ENCODE measurements at places on chromosomes 7 and 10.

DNA sequence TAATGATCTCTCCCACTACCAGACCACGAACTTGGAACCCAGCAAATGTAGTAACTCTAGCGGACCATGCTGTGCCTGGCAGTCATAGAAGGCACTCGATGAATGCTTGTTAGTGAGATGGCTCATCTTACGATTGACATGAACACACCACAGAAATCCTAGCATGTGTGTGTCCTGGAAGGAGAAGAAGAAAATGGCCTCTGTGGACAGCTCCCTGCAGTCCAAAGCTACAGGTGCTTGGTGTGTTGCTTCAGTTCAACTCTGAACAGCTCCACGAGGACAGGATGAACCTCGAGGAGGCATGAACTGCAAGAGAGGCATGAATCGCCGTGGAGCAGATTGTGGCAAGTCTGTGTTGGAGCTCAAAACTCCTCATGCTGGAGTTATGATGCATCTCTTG is 93.5 kb downstream of the KLF6 start:
- no peak overlapping the region for H3K27ac ChIP-seq
- no peak overlapping the region for H3K4me3 ChIP-seq

DNA sequence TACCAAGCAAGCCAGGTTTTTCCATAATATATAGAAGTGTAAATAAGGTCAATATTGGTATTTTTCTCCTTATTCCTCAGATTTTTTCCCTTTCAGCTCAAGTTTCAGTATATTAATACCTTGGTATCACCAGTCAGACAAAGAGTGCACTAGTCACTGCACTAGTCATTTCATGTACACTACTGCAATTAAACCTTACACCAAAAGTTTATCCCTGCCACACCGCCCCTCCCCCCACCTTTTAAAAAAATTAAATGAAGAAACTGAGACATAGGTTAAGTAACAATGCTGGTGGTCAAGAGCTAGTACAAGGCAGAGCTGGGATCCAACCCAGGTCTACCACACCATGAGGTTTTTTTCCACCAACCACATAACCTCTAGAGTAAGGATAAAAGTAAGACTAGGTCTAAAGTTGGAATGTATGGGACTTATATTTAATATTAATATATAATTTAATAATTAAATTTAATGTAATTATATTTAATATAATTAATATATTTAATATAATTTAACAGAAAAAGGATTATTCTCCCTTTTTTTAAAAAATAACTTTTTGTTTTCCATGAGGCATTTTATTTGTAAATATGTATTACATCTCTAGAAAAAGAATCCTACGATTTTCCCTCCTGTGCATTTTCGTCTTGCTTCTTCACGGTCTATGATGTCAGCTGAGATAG is 68.5 kb downstream of the NT5C2 start:
- H3K27ac ChIP-seq = no peak overlapping the region
- DNase-seq = no peak
- no peak overlapping the region for H3K4me3 ChIP-seq
- H3K36me3 ChIP-seq = no peaks in the 10 kb centered on the region
- H3K4me1 ChIP-seq = peaks cover 4% of the 10 kb centered on the region

GRCh38 chr10:17476073-17476472 is 21.7 kb upstream of the ST8SIA6 start:
- no peaks in the 10 kb centered on the region for H3K36me3 ChIP-seq
- no peak for DNase-seq
- no peak overlapping the region for H3K27ac ChIP-seq
- no peaks in the 10 kb centered on the region for H3K27me3 ChIP-seq
- H3K4me1 ChIP-seq = peaks cover 34% of the 10 kb centered on the region

DNA sequence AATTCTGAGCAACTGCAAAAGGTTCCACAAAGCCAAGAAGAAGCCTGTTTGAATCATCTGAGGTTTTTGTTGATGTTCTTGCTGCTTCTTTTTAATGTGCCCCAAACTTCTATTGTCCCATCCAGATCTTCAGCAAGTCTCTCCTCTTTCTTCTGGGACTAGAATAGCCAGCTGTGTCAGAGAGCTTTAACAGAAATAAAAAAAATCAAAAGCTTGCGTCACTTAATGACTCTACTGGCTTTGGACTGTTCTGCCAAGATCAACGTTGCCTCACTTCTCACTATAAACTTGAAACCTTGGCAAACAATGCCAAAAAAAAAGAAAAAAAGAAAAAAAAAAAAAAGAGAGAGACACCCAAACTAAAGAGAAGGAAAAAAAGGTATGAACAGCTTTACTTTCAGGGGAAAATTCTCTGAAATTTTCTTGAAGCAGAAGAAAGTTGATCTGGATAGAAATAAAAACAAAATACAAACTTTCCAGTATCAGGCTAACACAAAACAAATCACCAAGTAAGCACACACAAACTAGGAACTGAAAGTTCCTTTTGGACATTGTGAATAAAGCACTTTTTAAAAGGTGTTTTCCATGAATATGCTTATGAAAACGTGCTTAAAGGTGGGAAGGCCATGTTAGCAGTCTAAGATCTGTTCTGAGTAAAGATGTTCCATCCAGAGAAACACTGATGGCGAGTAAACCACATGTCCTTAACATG is 14.8 kb downstream of the USP54 start:
- H3K36me3 ChIP-seq = peaks cover 4% of the 10 kb centered on the region
- no peaks in the 10 kb centered on the region for H3K27me3 ChIP-seq

- no peaks in the 10 kb centered on the region for H3K4me1 ChIP-seq
- H3K27me3 ChIP-seq = no peaks in the 10 kb centered on the region
- H3K27ac ChIP-seq = no peak overlapping the region
- no peak overlapping the region for H3K4me3 ChIP-seq
- DNase-seq = no peak
- H3K36me3 ChIP-seq = no peaks in the 10 kb centered on the region
Observed at GRCh38 chr10:24981161-24981710, 28.8 kb upstream of the PRTFDC1 start.

DNA sequence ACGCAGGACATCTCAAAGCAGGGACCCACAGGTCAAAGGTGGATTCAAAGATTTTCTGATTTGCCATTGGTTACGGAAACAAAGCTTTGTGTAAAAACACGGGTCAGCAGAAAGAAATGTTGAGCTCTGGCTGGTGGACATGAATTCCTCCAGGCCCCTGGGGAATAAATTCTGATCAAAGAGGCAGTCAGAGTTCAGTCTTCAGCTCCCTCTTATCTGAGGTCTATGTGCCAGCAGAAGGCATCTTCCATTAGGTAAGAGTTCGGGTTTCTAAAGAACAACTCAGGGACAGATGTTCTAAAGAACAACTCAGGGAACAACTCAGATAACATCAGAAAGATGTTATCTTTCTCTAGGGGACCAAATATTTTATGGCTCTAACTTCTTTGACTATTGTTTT is 64.9 kb upstream of the PALS2 start:
- H3K27me3 ChIP-seq = no peaks in the 10 kb centered on the region
- no peak overlapping the region for H3K27ac ChIP-seq
- no peak for DNase-seq
- no peak overlapping the region for H3K4me3 ChIP-seq

DNA sequence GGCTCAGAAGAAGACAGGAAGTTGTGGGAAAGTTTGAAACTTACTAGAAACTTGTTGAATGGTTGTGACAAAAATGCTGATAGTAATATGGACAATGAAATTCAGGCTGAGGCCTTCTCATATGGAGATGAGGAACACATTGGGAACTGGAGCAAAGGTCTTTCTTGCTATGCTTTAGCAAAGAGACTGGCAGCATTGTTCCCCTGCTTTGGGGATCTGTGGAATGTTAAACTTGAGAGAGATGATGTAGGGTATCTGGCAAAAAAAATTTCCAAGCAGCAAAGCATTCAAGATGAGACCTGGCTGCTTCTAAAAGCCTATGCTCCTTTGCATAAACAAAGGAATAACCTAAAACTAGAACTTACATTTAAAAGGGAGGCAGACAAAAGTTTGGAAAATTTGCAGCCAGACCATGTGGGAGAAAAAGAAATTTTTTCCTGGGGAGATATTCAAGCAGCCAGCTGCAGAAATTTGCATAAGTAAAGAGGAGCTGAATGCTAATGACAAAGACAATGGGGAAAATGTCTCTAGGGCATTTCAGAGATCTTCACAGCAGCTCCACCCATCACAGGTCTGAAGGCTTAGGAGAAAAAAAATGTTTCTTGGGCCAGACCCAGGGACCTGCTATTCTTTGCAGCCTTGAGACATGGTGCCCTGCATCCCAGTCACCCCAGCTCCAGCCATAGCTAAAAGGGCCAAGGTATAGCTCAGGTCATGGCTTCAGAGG is 16.5 kb upstream of the KCND2 start:
- no peak for DNase-seq
- no peaks in the 10 kb centered on the region for H3K27me3 ChIP-seq
- no peak overlapping the region for H3K27ac ChIP-seq
- no peaks in the 10 kb centered on the region for H3K36me3 ChIP-seq
- no peaks in the 10 kb centered on the region for H3K4me1 ChIP-seq

DNA sequence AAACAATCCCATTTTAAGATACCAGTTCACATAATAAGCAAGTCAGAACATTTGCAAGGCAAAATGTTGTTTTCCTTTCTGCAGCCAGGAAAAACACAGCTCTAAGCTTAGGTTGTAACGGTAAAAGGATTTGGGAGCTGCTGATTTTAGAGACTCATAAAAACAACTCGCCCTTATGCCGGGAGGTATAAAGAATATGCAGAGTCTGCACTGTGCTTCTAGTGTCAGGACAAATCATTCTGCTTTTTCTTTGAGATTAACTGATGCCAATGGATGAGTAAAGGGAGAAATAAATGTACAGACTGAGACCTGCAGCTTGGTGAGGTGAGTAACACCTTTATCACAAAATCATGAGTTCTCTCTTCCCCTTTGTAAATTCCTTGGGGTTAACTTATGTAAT is 2.0 kb upstream of the SFR1 start:
- peaks cover under 1% of the 10 kb centered on the region for H3K36me3 ChIP-seq
- DNase-seq = no peak
- no peak overlapping the region for H3K4me3 ChIP-seq
- H3K27me3 ChIP-seq = no peaks in the 10 kb centered on the region
- H3K4me1 ChIP-seq = peaks cover 12% of the 10 kb centered on the region

DNA sequence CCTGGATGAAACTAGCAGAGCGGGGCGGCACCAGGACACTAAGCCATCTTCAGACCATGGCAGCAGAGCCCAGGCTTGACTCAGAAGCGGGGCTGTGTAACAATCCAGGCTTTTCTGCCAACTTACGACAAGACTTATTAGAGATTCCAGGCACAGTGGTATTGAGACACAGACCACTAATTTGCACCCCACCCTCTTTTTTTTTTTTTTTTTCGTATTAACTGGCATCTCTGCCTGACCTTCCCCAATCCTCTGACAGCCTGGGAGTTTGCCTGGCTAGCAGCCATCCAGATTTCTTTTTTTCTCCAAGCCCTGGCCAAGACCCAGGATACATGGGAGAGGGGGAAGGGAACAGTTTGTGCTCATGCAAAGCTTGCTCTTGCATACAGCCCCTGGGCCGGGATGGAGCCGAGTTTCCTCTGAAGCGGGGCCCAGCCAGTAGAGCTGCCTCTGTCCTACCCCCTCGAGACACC is 182.4 kb downstream of the PLXNA4 start:
- no peak for DNase-seq
- H3K27ac ChIP-seq = no peak overlapping the region
- no peak overlapping the region for H3K4me3 ChIP-seq
- no peaks in the 10 kb centered on the region for H3K27me3 ChIP-seq
- no peaks in the 10 kb centered on the region for H3K4me1 ChIP-seq

DNA sequence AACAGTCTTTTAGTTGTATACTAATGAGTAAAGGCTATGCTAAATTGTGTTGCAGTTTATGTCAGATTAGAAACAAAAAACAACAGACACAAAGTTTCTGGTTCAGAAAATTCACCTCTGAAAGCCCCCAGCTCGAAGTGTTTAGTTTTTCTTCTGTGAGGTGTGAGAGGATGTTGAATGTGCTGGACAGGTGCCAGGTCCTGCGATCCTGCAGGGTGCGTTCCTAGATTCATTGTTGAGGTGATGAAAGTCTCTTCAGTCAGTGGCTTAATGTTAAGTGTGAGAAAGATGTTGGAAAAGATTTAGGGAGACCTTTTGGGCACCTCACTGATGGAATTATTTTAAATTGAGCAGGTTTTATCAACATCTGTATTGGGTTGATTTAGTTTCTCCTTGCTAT is 287.3 kb downstream of the SDK1 start:
- H3K36me3 ChIP-seq = no peaks in the 10 kb centered on the region
- DNase-seq = no peak
- no peak overlapping the region for H3K27ac ChIP-seq
- H3K27me3 ChIP-seq = no peaks in the 10 kb centered on the region
- H3K4me1 ChIP-seq = no peaks in the 10 kb centered on the region

DNA sequence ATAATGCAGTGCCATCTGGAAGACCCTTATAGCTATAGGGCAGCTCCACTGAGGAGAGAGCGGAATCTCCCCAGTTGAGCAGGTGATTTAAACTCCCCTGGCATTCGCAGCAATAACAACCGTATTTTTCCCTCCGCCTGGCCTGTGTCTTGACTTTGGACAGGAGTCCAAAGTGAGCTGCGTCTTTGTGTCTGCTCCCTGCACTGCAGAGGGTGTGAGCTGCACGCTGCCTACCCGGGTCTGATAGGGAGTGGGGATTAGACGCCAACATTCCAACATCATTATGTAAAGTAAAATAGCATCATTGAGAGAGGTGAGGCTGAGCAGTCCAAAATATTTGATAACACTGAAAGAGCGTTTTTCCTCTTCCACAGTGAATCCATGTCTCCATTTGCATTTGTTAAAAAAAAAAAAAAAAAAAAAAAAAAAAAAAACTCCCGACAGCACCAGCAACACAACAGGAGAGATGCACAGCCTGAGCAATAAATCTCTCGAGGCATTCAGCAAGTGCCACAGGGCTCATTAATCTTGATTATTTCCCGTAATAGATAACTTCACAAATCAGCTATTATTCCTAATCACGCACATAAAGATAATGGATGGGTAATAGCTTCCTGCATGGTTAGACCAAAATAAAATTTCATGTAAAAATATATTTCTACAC is 68.6 kb downstream of the CELF2 start:
- no peaks in the 10 kb centered on the region for H3K27me3 ChIP-seq
- H3K4me3 ChIP-seq = no peak overlapping the region
- no peak for DNase-seq
- H3K27ac ChIP-seq = no peak overlapping the region
- no peaks in the 10 kb centered on the region for H3K4me1 ChIP-seq
- H3K36me3 ChIP-seq = no peaks in the 10 kb centered on the region

- H3K36me3 ChIP-seq = no peaks in the 10 kb centered on the region
- DNase-seq = no peak
- no peaks in the 10 kb centered on the region for H3K4me1 ChIP-seq
- peaks cover 11% of the 10 kb centered on the region for H3K27me3 ChIP-seq
Observed at GRCh38 chr10:130895161-130895560, 416.4 kb downstream of the TCERG1L start.

GRCh38 chr10:9950070-9950469 is 1067.6 kb upstream of the CELF2 start:
- no peak overlapping the region for H3K4me3 ChIP-seq
- DNase-seq = no peak
- H3K36me3 ChIP-seq = no peaks in the 10 kb centered on the region
- no peaks in the 10 kb centered on the region for H3K4me1 ChIP-seq
- no peak overlapping the region for H3K27ac ChIP-seq
- no peaks in the 10 kb centered on the region for H3K27me3 ChIP-seq

DNA sequence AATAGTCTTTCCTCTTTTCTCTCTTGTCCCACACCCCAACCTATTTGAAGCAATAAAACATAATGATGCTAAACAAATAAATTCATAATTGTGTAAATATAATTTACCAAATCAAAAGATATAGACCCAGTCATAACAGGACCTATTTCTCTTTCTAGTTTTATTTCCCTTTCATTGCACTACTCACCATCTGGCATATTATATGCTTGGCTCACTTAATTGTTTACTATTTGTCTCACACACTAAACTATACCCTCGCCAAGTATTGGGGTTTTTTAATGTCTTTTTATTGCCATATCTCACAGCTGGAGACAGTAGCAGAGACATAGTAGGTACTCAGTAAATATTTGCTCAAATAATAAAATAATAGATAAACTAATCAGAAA is 597.5 kb upstream of the PCDH15 start:
- no peak for DNase-seq
- H3K27ac ChIP-seq = no peak overlapping the region
- H3K36me3 ChIP-seq = no peaks in the 10 kb centered on the region
- no peak overlapping the region for H3K4me3 ChIP-seq
- H3K27me3 ChIP-seq = no peaks in the 10 kb centered on the region

Data from common myeloid progenitor, CD34-positive (primary cell).